T follicular helper cell (primary cell): ENCODE measurements at places on chromosomes 12 and 14.

- DNase-seq, result no peak
Measured at GRCh38 chr12:129675496-129675895, 228.3 kb downstream of the TMEM132D start.

DNA sequence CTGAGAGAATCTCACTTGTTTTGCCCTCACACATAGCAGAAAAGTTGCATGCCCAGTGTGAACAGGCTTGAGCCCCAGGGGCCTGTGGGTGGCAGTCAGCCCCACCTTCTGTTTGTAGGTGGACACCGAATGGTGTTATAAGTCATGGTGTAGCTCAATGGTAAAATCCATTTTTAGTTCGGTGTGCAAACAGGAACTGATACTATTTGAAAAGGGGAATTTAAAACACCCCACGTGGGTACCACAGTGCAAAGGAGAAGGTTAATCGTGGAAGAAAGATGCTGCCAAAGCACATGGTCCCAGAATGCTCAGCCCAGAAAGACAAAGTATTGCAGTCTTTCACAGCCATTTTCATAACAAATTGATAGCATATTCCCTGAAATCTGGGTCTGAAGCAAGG lies 71.8 kb upstream of the GZMB start:
- DNase-seq, result no peak

DNA sequence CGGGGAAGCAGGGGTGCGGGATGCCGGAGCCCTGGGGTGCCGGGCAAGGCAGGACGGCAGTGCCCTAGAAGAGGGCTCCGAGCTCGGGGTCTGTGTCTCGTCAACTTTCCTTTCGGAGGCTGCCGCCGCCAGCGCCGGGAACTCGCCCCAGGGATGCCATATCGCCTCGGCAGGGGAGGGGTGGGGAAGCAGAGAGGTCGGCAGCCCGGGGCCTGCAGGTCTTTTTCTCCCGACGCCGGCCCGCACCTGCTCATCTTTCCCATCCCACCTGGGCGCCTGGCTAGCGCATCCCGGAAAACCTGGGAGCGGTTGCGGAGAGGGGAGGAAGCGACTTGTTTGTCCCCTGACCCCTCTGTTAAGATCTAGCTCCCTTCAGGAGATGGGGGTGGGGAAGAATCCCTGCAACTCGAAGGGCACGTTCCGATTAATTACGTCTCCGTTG lies 547 bp downstream of the CNTN1 start:
- no peak for DNase-seq

DNA sequence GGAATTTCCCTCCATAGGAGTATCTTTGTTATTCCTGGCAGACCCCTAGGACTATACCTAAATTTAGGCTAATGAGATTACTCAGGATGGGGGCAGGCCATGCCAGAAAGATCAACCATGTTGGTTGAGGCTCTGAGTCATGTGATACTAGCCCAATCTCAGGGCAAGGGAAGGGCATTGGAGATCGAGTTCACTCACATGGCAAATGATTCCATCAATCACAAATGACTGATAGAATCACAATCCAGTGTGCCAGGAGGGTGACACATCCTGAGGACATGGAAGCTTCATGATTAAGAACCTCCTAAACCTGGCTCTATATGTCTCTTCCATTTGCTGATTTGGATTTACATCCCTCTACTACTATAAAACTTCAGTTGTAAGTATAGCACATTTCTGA lies 182.3 kb downstream of the NTF3 start:
- DNase-seq, result no peak

GRCh38 chr12:87469295-87469694 lies 559.9 kb downstream of the C12orf50 start:
- DNase-seq, result no peak

GRCh38 chr14:104011824-104012517 lies 69.6 kb upstream of the RD3L start:
- DNase-seq, result no peak

DNA sequence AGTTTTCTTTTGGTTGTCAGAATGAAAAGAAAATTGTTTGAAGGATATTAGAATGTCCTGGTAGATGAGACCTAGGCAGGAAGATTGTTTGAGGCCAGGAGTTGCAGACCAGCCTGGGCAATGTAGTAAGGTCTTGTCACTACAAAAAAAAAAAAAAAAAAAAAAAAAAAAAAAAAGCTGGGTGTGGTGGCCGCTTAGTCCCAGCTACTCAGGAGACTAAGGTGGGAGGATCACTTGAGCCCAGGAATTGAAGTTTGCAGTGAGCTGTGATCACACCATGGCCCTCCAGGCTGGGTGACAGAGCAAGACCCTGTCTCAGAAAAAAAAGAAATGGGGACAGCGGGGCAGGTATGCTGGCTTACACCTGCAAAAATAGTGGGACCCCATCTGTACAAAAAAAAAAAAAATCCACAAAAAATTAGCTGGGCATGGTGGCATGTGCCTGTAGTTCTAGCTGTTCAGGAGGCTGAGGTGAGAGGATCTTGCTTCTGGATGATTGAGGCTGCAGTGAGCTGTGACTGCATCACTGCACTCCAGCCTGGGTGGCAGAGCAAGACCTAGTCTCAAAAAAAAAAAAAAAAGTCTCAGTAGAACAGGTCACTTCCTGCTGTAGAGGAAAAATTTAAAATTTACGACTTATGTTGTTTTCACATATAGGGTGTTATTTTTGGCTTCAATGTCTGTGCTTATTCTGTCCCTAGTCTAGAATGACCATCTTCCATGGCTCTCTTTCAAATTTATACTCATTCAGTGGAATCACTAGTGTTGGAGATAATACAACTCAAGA lies 70.7 kb downstream of the PPHLN1 start:
- no peak for DNase-seq

DNA sequence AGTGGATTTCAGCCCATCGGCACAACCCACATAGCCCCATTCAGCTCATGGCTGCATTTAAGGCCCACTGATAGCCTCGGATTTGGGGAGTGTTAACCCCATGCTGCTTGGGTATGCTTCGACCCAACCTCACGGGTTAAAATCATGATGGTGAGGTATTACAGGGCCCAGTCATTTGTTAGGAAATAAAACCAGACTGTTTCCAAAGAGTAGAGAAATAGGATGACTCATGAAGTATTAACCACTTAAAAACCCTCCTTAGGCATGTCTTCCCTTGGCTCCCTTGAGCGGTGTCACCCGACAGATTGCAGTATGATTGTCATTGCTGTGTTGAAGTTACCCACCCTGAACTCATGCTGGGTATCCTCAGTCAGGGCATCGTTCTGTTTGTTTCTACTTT lies 289.1 kb downstream of the CACNA1C start:
- DNase-seq, result no peak

DNA sequence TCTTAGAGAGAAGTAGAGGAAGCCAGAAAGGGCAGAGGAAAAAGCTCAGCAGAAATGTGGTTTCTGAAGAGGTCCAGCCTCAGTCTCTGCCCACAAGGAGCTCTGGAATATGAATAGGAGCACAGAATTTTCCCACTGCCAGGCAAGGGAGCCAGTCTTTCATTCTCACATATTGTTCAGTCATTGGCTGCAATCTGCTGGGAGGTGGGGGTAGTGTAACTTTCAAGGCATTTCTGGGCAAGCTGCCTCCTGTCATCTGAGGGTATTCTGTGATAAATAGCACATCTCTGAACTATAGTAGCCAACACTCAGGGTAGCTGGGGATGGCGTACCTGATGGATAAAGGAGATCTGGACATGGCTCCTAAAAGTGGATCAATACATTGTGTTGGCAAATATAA lies 127.2 kb downstream of the LRRK2 start:
- DNase-seq, result no peak

GRCh38 chr12:56898938-56899337 lies 35.3 kb downstream of the SDR9C7 start:
- DNase-seq, result no peak

DNA sequence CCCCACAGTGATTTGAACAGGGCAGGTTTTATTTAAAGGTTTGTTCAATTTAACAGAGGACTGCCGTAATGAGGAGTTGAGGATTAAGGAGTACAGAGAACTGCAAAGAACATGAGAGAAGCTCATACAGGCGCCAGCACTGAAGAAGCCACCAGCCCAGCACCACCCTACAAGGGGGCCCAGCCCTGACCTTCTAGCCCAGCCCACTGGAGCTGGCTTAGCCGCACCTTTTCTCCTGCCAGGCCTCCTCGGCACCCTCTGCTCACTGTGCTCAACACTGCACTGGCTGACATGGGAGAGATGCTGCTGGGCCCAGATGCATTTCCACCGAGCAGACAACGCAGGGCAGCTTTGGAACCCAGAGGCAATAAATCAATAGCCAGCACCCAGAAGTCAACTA lies 36.5 kb upstream of the SFSWAP start:
- no peak for DNase-seq

GRCh38 chr12:103680591-103681141 lies 93.6 kb downstream of the STAB2 start:
- DNase-seq, result no peak

GRCh38 chr12:79883216-79883615 lies 51.7 kb downstream of the PPP1R12A start:
- DNase-seq, result no peak

GRCh38 chr14:42353315-42353714 lies 746.6 kb downstream of the LRFN5 start:
- no peak for DNase-seq

- no peak for DNase-seq
Measured at GRCh38 chr12:80937391-80938238, at the start of gene LIN7A. TSS of gene LIN7A (minus strand) at chr12:80937934. CDS start at chr12:80937722, 212 bp downstream.

GRCh38 chr14:98582276-98582675 lies 689.7 kb downstream of the BCL11B start:
- no peak for DNase-seq

GRCh38 chr12:13164921-13165616 lies 31.5 kb upstream of the EMP1 start:
- DNase-seq, result no peak

DNA sequence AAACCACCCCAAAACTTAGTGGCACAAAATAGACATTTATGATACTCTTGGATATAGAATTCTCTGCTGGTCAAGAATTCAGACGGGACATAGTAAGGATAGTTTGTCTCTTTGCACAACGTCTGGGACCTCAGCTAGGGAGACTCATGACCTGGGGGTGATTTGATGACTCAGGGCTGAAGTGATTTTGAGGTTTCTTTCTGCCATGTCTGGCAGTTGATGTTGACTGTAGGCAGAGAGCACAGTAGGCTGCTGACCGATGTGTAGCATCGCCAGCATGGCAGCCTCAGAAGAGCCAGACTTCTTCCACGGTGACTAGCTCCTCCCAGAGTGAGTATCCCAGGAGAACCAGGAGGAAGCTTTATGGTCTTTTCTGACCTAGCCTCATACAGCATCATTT lies 88.9 kb upstream of the FRMD6 start:
- DNase-seq, result no peak

DNA sequence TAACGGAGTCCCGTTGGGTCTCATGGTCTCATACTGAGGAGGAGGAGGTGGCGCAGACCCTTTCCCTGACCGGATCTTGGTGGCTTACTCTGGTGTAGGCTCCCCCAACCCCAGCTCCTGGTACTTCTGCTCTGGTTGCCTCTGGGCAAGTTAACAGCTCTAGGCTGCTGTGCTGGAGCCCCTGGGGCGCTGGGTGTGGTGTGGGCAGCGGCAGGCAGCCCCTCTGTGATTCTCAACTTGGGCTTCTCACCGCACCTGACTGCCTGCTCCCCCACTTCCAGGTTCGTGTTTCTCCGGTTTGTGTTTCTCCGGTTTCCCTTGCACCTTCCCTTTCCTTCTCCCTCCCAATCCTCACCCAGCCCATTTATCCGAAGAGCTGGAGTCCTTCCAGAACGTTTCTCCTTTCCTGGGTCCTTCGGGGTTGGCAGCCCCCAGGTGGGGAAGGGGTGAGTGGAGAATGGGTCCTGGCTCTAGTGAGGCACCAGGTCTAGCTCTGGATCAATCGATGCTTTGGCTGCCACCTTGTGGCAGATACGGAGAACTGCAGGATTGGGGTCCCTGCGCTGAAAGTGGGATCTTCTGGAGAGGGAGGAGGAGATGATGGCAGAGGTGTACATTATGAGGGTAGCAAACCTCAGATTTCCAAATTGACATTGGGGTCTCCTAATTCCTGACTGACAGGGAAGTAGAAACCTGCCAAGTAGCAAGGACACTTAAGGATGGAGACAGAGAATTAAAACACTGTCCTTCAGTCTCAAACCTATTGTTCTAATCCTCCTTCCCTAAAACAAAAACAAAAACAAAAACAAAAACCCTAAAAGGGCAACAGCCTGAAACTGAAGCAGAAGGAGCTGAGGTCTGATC lies 8.3 kb downstream of the CISTR start:
- DNase-seq, result peak; percentile 43

DNA sequence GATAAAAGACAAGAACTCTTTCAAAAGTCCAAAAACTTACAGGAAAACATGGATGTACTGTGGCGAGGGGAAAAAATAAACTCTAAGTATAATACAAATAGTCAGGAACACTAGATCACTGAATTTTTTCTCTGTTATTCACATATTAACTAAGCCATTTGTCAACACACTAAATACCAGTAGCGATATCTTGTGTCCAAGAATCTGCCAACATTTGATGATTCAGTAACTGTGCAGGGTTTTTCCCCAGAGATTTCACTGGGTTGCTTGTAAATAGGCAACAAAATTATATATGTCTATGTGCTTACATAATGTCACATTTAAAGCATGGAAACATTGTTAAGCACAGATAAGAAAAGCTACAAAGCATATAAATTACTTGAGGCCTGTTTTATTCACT lies 205.9 kb downstream of the KIF21A start:
- DNase-seq, result no peak

GRCh38 chr14:34536951-34537676 lies 2.4 kb downstream of the EAPP start:
- no peak for DNase-seq

- peak; percentile 3 for DNase-seq
Measured at GRCh38 chr14:101665478-101666078, 95.9 kb upstream of the PPP2R5C start.

DNA sequence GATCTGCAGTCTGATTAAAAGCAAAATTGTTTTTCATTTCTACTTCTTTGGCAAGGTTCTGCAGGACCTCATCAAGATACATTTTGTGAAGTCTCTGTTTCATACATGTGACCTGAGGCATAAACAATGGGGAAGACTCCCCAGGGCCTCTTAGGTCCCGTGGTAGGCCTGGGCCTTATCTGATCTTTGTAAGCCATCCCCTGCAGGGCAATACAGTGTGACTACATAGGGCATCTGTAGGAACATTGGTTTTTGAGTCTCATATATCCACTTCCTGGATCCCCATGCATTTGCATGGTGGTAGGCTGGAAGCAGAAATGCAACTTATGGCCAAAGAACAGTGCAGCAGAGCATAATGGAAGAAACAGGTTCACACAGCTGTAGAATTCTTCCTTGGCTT lies 6.0 kb downstream of the FAR2 start:
- DNase-seq, result no peak
